ENCODE measurements at places on chromosomes 6 and 20. TPM values are rescaled to one million over a fixed set of nuclear protein-coding genes. Genes with fewer than 3 reads are reported as not detected.
A peak's percentile ranks its signal among the peaks of the same experiment; 100 is the strongest.

DNA sequence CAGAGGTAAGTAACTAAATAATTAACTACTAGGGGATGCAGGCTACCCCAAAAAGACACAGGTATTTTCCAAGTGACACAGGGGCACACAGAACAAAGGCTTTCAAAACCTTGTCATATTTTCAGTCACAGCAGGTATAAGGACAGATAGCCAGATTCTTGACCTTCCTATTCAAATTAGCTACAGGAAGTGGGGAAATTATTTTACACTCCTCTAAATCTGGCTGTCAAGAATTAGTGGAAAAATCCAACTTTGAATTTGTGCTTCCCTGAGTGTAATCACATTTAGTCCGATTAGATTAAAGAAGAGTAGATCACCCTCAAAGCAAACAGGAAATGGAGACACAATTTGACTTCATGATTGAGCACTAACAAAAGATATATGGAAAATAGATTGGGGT is 60.6 kb downstream of the SYNE1 start:
- H3K4me3 ChIP-seq = no peak overlapping the region
- no peak for DNase-seq
- H3K27ac ChIP-seq = peak overlapping the region; percentile 68
- H3K4me1 ChIP-seq = peaks cover 23% of the 10 kb centered on the region

DNA sequence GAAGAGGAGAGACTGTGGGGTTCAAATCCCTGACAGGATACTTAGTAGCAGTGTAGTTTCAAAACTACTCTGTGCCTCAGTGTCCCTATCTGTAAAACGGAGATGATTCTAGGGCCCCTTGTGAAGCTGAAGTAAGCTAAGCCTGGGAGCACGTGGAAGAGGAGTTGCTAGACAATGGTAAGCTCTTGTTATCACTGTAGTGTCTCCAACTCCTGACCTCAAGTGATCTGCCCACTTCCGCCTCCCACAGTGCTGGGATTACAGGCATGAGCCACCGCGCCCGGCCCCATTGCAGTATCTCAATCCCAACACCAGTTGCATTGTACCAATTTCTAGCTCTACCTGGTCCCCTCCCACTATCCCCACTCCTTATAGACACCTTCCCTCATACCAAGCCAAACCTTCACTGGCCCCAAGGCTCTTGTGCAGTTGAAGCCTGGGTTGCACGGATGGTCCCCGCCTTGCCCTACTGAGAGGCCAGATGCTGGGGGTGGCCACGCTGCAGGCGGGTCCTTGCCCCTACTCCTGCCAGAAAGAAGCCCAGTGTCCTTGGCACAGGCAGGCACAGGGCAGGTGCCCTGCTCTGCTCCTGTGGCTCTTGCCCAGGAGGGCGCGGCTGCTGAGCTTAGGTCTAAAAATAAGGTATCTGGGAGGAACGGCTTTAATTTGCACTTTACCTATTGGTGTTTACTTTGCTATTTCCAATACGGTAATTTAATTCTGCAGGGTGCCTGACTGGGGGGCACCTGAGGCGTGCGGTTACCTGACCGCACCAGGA is 118.1 kb downstream of the VEGFA start:
- H3K36me3 ChIP-seq = no peaks in the 10 kb centered on the region
- H3K27ac ChIP-seq = no peak overlapping the region
- no peak overlapping the region for H3K4me3 ChIP-seq

- no peaks in the 10 kb centered on the region for H3K36me3 ChIP-seq
- H3K27me3 ChIP-seq = no peaks in the 10 kb centered on the region
- DNase-seq = no peak
- H3K4me3 ChIP-seq = no peak overlapping the region
Observed at GRCh38 chr20:23507346-23507745, 16.4 kb downstream of the CST8 start.

The NFYA gene
- polyA plus RNA-seq = 10.7 TPM

The MUC21 gene
- polyA plus RNA-seq = not detected

Measured in CD14-positive monocyte (primary cell).